ENCODE measurements at places on chromosomes 5 and 9.

GRCh38 chr9:90840696-90841095 is 39.1 kb downstream of the SYK start:
- DNase-seq, result no peak

- no peak for DNase-seq
These were observed 101.1 kb downstream of the TMEM174 start for GRCh38 chr5:73274121-73274520.

- no peak for DNase-seq
These were observed 126.1 kb upstream of the RETREG1 start for GRCh38 chr5:16742938-16743337.

GRCh38 chr9:116471093-116471906 is 215.8 kb upstream of the TRIM32 start:
- no peak for DNase-seq

GRCh38 chr5:137250421-137250820 is 248.7 kb downstream of the SPOCK1 start:
- DNase-seq, result no peak

- no peak for DNase-seq
These were observed 24.3 kb downstream of the EFNA5 start for GRCh38 chr5:107646418-107646817.

DNA sequence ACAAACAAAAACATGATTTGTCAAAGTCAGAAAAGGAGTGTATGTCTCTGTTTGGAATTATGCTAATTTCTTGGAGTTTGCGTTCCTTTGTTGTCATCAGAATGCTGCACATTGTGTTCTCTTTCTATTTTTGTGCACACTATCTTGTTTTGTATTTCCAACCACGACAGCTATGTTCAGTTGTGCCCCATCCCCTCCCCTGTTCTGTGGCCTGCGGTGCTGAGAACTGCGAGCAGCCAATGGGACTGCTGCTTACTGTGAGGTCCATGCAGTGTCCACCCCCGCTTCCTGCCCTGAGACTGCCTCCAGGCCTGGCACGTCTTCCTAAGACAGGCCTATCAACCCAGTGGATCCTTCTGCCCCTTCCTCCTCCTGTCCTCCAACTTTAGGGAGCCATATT is 76.8 kb downstream of the PALM2AKAP2 start:
- DNase-seq, result no peak

- no peak for DNase-seq
These were observed 635.4 kb downstream of the IRX1 start for GRCh38 chr5:4230786-4231641.

- DNase-seq, result no peak
These were observed 19.1 kb downstream of the ERMP1 start for GRCh38 chr9:5813824-5814223.

DNA sequence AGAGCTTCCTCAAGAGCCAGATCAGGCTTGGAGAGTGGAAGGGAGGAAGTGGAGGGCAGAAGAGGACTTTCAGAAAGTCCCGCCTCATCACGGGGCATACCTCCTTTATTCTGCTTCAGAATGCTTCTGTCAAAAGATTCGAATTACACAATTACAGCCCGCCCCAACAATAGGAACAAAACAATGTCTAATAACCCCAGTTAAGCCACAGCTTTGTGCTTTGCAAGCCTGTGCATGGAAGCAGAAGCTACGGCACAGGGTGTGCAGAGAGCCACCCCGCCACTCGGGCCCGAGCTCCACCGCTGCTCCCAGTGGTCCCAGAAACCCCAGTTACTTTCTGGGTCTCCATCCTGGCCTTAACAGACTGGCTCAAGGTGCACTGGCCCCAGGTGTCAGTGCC is 23.5 kb downstream of the HNRNPH1 start:
- no peak for DNase-seq

DNA sequence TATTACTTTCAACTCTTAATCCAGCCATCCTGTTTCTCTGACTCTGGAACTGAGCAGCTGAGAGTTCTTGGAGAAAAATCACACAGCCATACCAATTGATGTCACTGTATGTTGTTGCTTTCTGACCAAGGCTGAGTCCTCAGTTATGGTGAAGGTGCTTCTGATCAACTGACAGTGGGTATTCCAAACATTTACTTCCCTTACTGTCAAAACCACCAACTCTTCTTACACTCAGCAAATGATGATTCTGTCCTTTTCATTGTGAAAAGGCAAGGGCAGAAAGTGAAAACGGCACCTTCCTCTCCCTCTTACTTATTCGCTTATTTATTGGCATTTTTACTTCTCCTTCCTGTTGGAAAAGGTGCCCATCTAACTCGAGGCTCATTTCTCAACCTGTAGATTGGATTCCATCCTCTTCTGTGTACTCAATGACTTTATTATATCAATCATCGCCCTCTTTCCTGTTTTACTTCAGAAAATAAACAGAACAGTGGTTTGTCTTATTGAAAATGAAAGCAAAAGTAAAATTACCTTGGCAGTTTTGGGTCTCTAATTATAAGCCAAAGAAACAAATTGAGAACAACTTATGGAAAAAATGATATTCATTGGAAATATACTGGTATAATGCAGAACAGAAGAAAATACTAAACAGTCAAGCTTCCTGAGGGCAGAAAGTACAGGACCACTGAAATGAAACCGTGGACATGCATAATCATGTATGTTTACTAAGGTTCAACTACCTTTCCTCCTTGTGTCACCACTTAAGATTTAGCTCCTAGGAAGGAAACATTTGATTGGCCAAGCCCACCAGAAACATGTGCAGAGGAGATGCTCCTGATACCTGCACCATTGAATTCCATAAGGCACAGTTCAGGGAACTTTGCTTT is 104.5 kb upstream of the CHD1 start:
- no peak for DNase-seq

DNA sequence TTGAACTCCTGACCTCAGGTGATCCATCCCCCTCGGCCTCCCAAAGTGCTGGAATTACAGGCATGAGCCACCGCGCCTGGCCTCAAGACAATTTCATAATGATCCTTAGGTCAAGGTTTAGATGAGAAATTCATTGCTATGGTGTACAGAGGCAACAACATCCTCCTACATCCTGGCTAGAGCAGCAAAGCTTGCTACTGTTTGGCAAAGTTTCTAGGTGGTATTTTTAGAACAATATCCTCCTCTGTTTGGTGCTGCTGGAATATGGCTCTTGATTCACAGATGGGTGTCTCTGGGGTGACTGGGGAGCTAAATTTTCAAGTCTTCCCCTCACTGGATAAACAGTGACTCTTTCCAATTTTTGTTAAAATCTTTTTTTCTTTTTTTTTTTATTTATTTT is 30.6 kb downstream of the CRHBP start:
- DNase-seq, result no peak

DNA sequence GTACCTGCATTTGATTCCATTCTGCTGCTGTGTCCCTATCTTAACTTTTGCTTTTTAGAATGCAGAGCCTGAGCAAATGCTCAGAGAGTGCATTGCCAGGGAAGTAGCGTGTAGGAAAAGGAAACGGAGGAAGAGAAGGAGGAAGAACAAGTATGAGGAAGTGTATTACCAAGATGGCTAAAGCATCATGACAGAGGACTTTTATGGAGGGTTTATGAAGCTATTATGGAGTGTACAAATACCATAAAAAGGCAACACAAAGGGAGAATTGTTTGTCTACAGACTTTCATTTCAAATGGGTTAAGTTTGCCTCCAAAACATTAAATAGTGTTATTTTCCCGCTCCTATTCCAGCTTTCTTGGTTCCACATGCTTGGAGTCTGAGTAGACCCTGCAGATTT is 1899.8 kb upstream of the NUDT12 start:
- no peak for DNase-seq

DNA sequence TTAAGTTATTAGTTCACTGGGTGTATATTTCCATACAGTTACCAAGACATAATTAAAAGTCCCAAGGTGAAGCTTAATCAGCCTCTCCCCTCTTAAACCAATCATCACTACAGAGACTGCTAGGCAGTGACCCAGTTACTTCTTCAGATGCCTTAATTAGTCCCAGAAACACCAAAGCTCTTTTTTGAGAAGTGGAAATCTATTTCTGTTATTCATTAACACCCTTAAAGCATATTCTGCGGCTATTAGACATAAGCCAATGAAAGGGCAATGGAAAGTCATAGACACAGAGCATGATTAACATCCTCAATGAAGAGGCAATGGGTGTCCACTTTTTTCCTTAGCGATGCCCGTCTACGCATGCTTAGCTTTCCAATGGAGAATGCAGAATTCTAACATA is 48.3 kb upstream of the DNAH5 start:
- DNase-seq, result no peak

- no peak for DNase-seq
These were observed 503.7 kb downstream of the SPATA31D1 start for GRCh38 chr9:82492274-82492673.

DNA sequence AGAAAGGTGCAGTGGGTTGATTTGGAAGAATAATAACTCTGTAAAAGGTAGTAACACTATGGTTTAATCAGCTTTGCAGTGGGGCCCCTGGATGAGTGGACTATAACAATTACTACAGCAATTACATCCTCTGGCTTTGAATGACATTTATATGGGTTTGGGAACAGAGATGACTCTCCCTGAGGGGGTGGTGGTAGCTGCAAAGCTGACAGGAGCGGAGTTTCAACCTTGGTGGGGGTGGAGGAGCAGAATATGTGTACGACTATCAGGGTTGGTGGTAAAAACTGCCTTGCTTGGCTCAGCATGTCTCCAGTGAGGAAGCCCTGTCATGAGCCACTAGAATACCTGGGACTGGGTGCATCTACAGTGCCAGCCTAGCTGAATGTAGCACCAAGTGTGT is 28.3 kb upstream of the NR3C1 start:
- DNase-seq, result no peak

DNA sequence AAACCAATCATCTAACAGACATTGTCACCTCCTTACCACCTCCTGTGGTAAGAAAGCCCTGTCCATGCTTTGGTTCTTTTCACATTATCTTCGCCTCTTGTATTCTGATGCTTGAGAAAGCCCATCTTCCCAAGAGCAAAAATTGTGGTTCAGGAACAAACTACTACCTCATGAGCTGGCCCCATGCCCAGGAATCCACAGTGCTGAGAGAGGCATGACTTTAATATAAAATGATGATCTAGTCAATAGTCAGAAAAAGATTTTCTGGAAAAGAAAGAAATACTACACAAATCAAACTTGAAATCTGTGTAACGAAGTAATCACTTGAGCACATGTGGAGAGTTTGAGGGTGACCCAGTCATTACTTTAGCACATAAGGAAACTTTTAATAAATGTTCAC is 94.7 kb downstream of the FGF10 start:
- DNase-seq, result no peak

GRCh38 chr9:132943651-132944293 is 644 bp downstream of the TSC1 start:
- DNase-seq, result no peak

- no peak for DNase-seq
These were observed 858.6 kb downstream of the PTPRD start for GRCh38 chr9:9754186-9754585.

DNA sequence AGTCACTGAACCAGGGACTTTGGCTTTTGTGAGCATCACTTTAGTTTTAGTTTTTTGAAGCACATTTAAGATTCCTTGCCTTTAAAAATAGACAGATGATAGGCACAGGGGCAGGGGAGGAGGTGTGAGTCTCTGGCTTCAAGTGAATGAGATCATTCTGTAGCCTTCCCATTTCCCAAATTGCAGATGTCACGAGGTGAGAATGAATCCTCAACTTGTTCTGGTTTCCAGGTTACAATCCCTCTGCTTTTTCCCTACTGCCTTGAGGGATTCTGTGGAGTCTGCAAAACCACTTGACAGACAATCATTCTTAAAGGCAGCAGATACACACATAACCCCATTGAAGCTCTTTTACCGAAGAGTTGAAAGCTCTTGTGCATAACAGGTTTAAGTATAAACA is 332.4 kb downstream of the DMAC1 start:
- DNase-seq, result no peak

GRCh38 chr5:5330728-5331452 is 91.6 kb upstream of the ICE1 start:
- no peak for DNase-seq

DNA sequence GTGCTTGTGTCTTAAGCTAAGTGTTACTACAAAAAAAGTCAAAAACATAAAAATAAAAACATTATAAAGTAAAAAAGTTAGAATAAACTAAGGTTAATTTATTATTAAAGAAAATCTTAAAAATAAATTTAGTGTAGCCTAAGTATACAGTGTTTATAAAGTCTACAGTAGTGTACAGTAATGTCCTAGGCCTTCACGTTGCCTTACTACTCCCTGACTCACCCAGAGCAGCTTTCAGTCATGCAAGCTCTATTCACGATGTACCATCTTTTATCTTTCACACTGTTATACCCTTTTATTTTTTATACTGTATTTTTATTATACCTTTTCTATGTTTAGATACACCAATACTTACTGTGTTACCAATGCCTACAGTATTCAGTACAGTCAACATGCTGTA is 288.1 kb downstream of the HCN1 start:
- no peak for DNase-seq

GRCh38 chr5:128876569-128877382 is 88.5 kb upstream of the SLC27A6 start:
- DNase-seq, result no peak

DNA sequence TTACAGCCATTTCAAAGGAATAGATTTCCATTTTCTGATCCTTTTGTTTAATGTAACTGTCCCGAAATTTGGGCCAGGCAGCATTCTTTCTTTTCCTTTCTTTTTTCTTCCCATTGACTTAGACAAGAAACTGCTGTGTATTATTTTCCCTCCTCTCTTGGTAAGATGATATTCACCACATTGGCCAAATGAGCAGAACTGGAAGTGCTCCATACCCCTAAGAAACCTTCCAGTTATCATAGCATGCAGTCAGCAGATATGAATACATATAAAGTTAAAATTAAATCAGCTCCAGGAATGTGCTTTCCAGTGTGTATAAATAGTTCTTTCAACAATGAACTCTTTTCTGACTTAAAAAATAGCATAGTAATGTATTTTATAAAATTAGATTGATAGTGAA is 168.5 kb upstream of the GAS1 start:
- DNase-seq, result no peak

GRCh38 chr5:173782671-173783101 is 105.5 kb upstream of the CPEB4 start:
- no peak for DNase-seq

DNA sequence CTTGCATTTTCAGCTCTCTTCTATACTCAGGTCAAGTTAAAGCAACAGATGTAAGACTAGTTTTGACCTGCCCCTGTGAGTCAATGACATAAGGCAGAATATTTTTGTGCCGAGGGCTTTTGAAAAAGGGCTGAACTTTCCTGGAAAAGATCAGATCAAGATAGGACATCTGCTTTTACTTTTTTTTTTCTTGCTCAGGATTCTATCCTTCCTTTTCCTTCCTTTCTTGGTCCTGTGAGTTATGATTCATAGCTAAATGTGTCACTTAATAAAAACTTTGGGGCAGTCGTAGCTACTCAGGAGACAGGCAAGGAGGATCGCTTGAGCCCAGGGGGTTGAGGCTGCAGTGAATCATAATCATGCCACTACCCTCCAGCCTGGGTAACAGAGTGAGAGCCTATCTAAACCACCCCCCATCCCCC is 84.3 kb upstream of the BRINP1 start:
- no peak for DNase-seq

GRCh38 chr5:101995585-101995984 is 300.5 kb downstream of the SLCO4C1 start:
- DNase-seq, result no peak

Data from GOT3 (cell line).